NCI-H2171 treated with DMSO at 0.1 percent for 48 hours (cell line): ENCODE measurements at places on chromosomes 1 and 21.

- no peak for DNase-seq
These were observed 15.3 kb downstream of the TMEM201 start for GRCh38 chr1:9603766-9604753.

DNA sequence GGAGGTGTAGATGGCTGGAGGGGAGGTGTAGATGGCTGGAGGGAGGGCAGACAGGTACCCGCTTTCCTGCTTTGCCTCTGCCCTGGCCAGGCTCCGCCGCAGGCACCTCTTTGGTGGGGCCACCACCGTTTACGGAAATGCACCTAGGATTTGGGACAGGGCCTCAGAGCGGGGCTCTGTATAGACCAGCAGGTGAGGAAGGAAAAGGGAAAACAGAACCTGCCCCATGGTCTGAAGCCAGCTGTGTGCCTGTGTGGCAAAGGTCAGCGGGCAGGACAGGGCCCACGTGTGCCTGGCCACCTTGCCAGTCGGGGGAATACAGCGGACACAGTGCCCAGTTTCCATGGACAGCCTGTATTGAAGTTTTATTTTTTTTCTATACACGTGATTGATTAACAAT lies 12.1 kb upstream of the PTTG1IP start:
- no peak for DNase-seq

GRCh38 chr1:924656-925560 lies 1.2 kb downstream of the SAMD11 start:
- DNase-seq = no peak

DNA sequence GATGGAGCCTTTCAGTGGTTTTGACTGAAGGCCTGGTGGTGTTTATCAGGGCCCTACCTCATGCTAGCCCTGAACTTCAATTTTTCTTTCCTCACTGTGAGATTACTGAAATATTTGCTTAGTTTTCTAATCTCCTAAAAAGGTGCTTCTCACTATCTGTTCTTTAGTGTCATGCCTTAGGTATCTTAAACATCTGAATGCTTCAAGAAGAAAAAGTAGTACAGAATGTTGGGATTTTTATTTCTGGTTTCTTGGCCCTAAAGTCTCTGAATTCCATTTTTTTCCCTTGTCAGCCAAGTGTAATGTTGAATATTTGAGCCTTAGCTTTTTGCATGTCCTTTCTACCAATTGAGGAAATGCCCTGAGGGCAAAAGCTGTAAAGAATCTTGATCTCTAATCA lies 47.9 kb upstream of the PRKACB start:
- no peak for DNase-seq

GRCh38 chr1:174809755-174810280 lies 189.9 kb upstream of the CACYBP start:
- peak; percentile 22 for DNase-seq

DNA sequence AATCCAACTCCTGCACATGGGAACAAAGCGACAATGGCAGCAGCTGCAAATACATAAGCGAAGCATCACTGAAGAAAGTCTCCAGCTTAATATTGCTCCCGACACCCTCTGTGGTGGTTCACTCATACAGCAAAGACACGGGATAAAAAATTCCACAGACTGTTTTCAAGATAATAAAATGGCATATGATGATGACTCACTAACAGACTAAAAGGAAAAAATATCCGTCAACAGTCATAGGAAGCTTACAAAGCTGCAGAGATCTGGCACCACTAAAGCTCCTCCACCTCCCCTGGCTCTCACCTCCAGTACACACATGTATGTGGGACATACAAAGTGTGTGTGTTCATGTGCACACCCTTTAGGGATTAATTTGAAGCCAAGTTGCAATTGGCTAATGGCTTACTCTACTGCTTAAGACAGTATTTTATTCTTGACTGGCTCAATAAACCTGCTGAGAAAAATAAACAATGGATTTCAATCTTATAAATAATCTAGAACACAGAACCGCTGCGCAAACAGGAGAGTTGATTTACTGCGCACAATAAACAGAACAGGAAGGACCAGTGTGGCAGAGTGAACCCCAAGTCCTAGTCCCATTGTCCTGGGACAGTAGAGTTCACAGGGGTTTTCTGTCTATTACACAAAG lies 94.4 kb downstream of the SLC45A1 start:
- no peak for DNase-seq

- no peak for DNase-seq
These were observed 11.0 kb downstream of the ICMT start for GRCh38 chr1:6224718-6225117.

GRCh38 chr1:199909137-199909536 lies 118.4 kb upstream of the NR5A2 start:
- DNase-seq = no peak

DNA sequence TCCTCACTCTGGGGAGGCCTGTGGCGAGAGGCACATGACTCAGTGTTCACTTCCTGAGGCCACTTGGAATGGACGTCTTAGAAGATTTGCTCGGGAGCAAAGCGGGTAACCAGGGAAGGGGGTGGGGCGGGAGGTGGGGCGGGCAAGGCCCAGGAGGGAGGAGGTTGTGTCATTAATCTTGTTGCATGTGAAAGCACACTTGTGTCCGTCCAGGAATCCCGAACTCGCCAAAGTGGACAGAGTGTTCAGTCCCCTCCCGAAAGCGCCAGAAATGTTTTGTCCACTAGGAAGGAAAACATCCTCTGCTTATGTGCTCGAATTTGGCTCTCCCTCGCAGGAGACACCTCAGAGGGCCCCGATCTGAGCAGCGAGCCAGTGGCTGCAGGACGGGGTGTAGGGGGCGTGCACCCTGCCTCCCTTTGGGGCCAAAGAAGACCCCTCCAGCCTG lies 84.2 kb downstream of the SPSB1 start:
- no peak for DNase-seq

DNA sequence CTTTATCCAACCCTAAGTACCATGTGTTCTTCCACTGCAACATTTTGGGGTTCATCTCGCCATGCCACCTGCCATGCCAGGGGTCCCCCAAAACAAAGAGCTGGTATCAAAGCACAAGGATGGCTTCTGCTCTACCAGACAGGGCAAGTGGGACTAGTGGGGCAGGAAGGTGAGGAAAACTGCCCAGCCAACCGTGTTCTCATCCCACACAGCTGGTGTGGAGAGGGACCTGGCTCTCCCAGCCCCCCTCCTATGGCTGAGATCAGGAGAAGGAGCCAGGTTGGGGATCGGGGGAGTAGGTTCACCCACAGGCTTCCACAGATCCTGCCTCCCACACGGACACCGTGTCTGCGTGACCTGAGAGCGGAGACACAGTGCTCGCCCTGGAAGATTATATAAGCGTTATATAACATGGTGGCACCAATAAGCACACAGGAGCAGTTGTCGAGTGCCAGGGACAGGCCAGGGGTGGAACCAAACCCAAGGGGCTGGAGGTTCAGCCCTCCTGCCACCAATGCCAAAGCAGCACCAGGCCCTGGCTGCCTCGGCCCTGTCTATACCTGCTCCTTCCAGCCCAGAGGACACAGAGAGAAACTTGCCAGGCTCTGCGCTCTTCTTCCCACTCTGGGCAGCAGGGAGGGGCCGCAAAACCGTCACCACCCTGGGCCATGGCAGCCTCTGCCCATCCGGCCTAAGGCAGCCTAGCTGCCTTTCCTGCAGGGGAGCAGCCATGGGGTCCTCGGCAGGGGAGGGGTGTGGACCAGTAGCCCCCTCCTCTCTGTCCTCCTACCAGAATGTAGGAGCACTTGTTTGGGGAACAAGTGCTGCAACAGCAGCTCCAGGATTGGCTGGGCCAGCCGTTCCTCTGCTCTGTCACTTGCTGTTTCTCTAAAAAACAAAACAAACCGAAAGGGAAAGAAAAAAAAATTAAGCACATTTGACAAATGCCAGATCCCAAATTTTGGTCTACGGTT lies 43.5 kb downstream of the CD34 start:
- DNase-seq = no peak

GRCh38 chr1:33032126-33032869 lies 4.4 kb downstream of the AK2 start:
- no peak for DNase-seq

DNA sequence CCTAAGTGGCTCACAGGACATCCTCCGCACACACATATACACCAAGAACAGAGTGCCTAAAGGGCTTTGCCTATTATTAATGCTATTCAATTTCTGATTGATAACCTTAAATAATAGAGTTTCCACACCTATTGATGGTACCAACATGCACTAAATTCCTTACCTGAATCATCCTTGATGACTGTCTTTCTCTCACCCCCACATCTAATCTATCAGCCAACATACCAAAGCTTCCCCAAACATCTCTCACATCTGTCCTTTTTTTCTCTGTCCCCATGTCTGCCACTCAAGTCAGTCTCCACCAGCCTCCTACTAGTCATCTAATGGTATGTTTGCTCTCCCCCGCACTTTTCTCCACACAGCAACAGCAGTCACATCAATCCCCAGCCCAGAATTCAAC lies 174.4 kb downstream of the DSCAM start:
- DNase-seq = no peak

DNA sequence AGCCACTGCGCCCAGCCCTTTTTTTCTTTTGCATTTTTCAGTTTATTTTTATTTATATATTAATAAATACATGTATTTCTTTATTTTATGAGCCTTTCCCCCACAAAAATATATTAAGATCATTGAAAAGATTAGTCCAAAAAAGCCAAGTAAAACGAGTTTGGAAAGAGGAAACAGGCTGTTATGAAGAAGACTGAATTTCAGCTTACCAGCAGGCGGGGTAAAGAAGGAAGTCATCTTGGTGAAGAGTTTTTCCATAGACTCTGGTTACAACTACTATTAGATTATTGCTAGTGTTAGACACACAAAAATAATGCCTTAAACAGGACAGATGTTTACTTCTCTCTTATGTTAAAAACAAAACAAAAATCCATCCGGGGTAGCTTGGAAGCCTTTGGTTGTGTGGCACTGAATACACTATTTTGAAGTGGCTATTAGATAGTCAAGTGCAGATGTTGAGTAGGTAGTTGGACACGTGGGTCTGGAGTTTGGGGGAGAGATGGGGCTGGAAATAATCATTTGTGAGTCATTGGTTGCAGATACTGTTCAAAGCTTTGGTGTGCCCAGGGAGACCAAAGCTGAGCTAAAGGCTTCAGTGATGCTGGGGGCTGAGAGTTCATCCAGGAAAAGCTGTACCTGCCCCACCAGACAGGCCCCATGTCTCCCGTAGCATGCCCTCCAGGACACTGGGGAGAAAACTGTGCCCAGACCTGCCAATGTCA lies 8.7 kb upstream of the LRRC71 start:
- DNase-seq = no peak

GRCh38 chr1:47569681-47570470 lies 132.0 kb downstream of the FOXD2 start:
- DNase-seq = peak; percentile 23

- DNase-seq = no peak
These were observed 20.4 kb downstream of the CEP85 start for GRCh38 chr1:26254404-26254803.
